Left lobe of liver (tissue), 2 donors: ENCODE measurements at places on chromosomes 4 and X. TPM values are rescaled to one million over a fixed set of nuclear protein-coding genes. Genes with fewer than 3 reads are reported as not detected.

GRCh38 chr4:16818005-16818404 lies 80.4 kb downstream of the LDB2 start:
- no peak for DNase-seq

DNA sequence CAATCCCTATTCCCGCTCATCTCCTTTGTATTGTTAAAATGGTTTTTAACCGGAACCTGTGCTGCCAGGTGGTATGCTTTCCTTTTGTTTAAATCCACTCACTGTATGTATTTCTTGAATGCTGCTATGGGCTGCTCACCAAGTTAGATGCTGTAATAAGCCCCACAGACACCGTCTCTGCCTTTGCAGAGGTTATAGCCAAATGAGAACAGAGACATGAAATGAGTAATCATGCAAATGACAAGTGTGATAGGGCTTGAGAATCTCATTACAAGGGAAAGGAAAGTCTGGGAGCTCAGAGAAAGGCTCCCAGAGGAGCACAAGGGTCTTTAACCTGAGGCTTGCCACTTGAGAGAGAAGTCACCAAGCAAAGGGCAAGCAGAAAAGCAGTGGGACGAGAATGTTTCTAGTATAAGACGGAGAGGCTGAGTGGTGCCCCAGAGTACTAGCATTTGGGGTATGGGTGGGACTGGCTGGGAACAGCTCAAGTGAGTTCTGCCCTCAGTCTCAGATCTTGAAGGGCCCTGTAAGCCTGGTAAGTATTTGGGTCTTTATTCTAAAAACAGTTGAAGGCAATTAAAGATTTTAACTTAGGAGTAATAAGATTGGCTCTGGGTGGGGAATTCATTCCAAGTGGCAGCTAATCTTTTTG lies 110.8 kb upstream of the H2AZ1 start:
- DNase-seq, result no peak

GRCh38 chr4:22911285-22911684 lies 218.5 kb downstream of the GBA3 start:
- no peak for DNase-seq

DNA sequence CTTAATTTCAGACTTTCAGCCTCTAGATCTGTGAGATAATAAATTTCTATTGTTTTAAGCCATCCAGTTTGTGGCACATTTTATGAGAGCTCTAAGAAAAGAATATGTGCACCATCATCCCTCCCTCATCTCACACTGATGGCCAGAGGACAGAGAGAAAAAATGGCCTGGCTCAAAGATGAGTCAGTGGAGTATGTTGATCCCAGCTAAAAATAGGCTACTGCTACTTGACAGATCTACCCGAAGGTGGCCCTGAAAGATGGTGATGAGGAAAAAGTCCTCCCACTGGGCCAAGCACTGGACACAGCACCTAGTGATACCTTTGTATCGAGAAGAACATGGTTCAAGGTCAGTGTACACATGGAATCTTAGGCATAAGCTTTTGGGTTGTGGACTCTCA lies 38.2 kb upstream of the DCTD start:
- DNase-seq, result no peak

DNA sequence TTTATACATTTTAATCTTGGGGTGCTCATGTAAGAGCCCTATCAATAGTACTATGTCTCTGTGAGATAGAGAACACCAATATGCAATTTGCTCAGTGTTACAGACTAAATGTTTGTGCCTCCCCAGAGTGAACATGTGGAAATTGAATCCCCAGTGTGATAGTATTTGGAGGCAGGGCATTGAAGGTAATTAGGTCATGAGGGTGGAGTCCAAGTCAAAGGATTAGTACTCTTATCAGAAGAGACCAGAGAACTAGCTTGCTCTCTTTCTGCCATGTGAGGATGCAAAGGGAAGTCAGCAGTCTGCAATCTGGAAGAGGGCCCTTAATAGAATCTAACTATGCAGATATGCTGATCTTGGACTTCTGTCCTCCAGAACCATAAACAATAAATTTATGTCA lies 1317.0 kb downstream of the STIM2 start:
- no peak for DNase-seq

- DNase-seq, result no peak
Observed at GRCh38 chr4:184681916-184682315, 32.4 kb downstream of the PRIMPOL start.

- DNase-seq, result no peak
Observed at GRCh38 chr4:185249105-185249504, 39.7 kb downstream of the SNX25 start.

DNA sequence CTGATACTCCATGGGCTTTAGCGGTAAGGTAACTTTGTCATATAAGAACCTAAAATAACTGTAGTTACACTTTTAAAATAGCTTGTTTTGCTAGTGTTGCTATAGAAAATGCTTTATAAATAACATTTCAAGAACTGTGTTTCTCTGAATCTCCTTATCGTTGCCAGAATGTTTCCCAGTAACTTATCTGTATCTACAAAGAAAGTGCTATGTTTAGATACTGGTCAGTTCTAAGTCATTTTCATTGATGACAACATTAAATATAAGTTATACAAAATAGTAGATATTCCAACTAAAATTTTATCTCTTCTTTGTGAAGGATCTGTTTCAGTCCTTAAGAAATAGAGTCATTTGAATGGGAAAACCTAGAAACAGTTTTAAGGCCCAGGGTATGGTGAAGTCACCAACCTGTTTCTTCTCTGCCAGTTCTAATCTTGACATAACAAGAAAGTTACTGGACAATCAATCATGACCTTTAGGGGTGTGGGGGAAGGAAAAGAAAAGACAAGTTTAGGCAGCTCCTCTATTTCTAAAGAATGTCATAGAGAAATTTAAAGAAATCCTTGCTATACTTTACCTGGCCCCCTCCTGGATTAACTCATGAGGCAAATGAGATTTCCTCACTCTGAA lies 425.9 kb downstream of the RPA4 start:
- DNase-seq, result no peak

- peak; percentile 14 for DNase-seq
Observed at GRCh38 chr4:579543-580175, 3.6 kb upstream of the TMEM271 start.

DNA sequence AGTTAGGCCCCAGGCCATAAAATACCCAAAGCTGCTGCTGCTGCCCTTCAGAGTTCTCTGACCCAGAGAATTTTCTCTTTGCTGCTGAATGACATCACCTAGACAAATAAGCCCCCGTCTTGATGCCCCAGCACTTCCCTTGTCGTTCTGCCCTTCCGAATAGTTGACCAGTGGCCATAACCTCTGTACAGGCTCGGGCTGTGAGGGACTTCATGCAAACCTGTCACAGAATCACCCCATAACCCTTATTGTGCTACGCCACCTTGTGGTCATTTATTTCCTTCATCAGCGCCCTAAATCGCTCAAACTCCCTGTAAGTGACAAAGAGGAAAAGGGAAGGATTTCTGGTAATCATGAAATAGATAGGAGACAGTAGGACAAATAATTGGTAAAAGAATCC lies 18.8 kb downstream of the SPACA5 start:
- peak; percentile 49 for DNase-seq

- DNase-seq, result no peak
Observed at GRCh38 chr4:52192721-52193135, 141.6 kb downstream of the SPATA18 start.

DNA sequence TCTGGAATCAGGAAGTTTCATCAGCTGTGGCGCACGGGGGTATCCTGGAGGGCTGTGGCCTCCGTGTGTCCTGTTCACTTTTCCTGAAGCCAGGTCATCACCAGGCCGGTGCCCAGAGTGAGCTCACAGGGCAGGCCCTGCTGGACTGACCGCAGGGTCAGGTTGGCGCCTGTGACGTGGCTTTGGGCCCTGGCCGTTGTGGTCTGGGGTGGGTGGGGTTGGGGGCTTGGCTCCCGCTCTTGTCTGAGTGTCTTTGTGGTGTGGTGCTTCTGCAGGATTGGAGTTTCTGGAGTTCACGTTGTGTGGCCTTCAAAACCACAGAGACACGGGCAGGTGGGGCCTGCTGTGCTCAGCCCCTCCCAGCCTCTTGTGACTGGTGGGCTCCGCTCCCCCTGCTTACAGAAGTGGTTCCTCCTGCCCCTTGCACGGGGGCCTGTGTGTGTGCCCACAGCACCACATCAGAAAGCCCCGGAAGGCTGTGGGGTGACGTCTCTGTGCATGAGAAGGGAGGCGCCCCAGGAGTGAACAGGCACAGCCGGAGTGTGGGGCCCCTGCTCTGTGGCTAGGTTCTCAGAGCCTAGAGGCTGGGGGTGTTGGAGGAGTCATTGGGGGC lies 9.5 kb downstream of the RGS12 start:
- peak; percentile 47 for DNase-seq

- no peak for DNase-seq
Observed at GRCh38 chr4:98687876-98688275, 29.5 kb upstream of the TSPAN5 start.

- no peak for DNase-seq
Observed at GRCh38 chr4:21697583-21697982, 251.0 kb downstream of the KCNIP4 start.

GRCh38 chr4:157405070-157405469 lies 184.5 kb downstream of the GRIA2 start:
- no peak for DNase-seq

GRCh38 chrX:153981771-153982533 lies 9.4 kb downstream of the TMEM187 start:
- no peak for DNase-seq

GRCh38 chr4:100359441-100359840 lies 158.4 kb downstream of the EMCN start:
- DNase-seq, result no peak

GRCh38 chr4:11451716-11452115 lies 23.0 kb upstream of the HS3ST1 start:
- DNase-seq, result no peak

DNA sequence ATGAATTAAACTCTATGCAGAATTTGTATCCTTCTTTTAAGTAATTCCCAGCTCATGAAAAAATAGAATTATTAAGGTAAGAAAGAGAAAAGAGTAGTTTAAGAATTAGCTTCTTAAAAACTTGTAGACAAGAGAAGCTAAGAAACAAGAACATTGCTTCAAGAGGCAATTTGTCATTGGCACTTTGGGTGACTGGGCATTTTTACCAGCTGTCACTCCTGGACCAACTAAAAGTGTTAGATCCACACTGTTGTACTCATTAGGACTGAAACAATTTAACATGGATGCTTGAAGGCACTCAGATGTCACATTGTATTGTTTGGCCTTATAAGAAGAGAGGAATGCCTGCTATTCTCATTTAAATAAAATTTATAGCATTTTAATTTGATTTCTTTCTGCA lies 7.4 kb downstream of the COL25A1 start:
- no peak for DNase-seq

- DNase-seq, result no peak
Observed at GRCh38 chr4:98570151-98570797, 88.1 kb downstream of the TSPAN5 start.

GRCh38 chrX:109464231-109464630 lies 17.7 kb downstream of the GUCY2F start:
- no peak for DNase-seq

DNA sequence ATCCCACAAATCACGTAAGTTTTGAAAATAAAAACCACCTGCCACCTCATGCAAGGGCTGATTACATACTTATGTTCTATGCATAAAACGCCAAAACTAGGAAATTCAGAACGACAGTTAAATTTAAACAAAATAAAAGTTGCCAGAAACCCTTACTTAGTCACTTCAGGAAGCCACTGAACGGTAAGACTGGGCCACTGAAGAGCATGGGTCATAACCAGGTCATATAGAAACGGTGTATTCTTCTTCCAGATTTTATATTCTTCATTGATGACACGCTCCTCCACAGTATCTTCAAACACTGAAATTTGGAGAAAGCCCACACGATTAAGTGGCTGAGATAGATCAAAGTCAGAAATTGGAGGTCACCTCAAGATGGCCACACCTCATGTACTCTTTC lies 1.2 kb downstream of the RBBP7 start:
- DNase-seq, result no peak

- no peak for DNase-seq
Observed at GRCh38 chrX:34365471-34365870, 233.4 kb upstream of the FAM47A start.

- DNase-seq, result no peak
Observed at GRCh38 chrX:1330605-1331004, 6.0 kb upstream of the IL3RA start.

- DNase-seq, result no peak
Observed at GRCh38 chr4:130233377-130234047, 1137.6 kb downstream of the C4orf33 start.

- DNase-seq, result no peak
Observed at GRCh38 chr4:140686796-140687195, 69.4 kb downstream of the TBC1D9 start.

- peak; percentile 16 for DNase-seq
Observed at GRCh38 chr4:3404546-3404945, 37.2 kb upstream of the HGFAC start.

DNA sequence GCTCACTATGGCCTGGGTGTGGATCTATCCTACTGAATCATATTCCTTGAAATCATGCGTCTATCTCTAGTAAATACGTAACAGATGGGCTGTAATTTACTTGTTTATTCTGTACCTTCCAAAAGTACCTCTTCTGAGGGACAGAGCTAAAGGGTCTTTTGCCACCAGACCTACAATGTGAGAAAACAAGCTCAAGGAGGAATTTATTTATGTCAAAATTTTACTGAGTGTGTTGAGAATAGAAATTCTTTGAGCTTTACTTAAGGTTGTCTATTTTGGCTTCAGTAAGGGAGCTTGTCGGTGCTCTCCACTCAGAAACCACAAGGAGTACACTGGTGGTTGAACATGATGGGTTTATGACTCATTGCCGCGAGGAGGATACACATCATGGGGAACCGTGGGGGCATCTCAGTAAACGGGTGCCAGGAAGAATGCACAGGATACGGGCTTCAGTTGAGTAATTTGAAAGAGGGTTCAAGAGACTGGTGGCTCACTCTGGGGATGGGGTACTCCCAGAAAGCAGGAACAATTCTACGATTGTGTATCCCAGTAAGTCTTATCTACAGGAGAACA lies 3.0 kb downstream of the ANK2 start:
- no peak for DNase-seq

GRCh38 chr4:6373541-6374410 lies 98.6 kb downstream of the PPP2R2C start:
- no peak for DNase-seq

CBLL2 gene
- total RNA-seq, result not detected

GABRE gene
- total RNA-seq, result 2.1 TPM

C4orf33 gene
- 4.0 TPM for total RNA-seq

CT45A10 gene
- 0.45 TPM for total RNA-seq

EXOC1L gene
- not detected for total RNA-seq

KLB gene
- 22.0 TPM for total RNA-seq

TLR6 gene
- 1.5 TPM for total RNA-seq

EMCN gene
- total RNA-seq, result 1.8 TPM

GPR101 gene
- not detected for total RNA-seq

COX7B2 gene
- not detected for total RNA-seq

GAGE12H gene
- total RNA-seq, result not detected
